ENCODE measurements at places on chromosomes 11 and 22. TPM values are rescaled to one million over a fixed set of nuclear protein-coding genes. Genes with fewer than 3 reads are reported as not detected.

Gene SLC22A12
- total RNA-seq: not detected

Gene OR5J2
- not detected for total RNA-seq

Gene CHRM1
- not detected for total RNA-seq

Gene USP28
- total RNA-seq: 11.2 TPM

Gene TMEM45B
- 1.3 TPM for total RNA-seq

Gene OR5A1
- not detected for total RNA-seq

Gene PYGM
- 0.47 TPM for total RNA-seq
